Spinal cord (tissue), 10 donors: ENCODE measurements at places on chromosomes 5 and 9. TPM values are rescaled to one million over a fixed set of nuclear protein-coding genes. Genes with fewer than 3 reads are reported as not detected.

The TRIM36 gene
- total RNA-seq: 16.2 TPM

The PROB1 gene
- total RNA-seq: 2.0 TPM

The ARHGAP26 gene
- total RNA-seq: 39.7 TPM

The FGF1 gene
- 25.6 TPM for total RNA-seq

The CCDC171 gene
- total RNA-seq: 23.6 TPM

The DDX31 gene
- 10.5 TPM for total RNA-seq

The GNA14 gene
- total RNA-seq: 6.1 TPM

The GRIN1 gene
- 16.2 TPM for total RNA-seq

The DAB2IP gene
- total RNA-seq: 27.1 TPM

The SPATA31C1 gene
- 0.17 TPM for total RNA-seq

The TPD52L3 gene
- total RNA-seq: not detected

The NRARP gene
- total RNA-seq: 3.2 TPM

The CDH9 gene
- 3.2 TPM for total RNA-seq

The ZNF618 gene
- total RNA-seq: 7.7 TPM

The IFNA13 gene
- total RNA-seq: not detected

The PLAC8L1 gene
- total RNA-seq: not detected

The ALDH7A1 gene
- total RNA-seq: 64.5 TPM

The GMCL2 gene
- not detected for total RNA-seq

The DHFR gene
- total RNA-seq: 41.2 TPM

The PCAT7 gene
- not detected for total RNA-seq

The MLANA gene
- total RNA-seq: 0.20 TPM

The POLK gene
- total RNA-seq: 42.9 TPM

The IFNA21 gene
- total RNA-seq: not detected

The RAB3C gene
- total RNA-seq: 115 TPM

The FGFR4 gene
- 1.1 TPM for total RNA-seq

The PCDHGB2 gene
- 6.7 TPM for total RNA-seq

The LSM11 gene
- total RNA-seq: 18.7 TPM

The ABO gene
- total RNA-seq: 0.40 TPM

The LHX3 gene
- total RNA-seq: not detected

The BTNL8 gene
- total RNA-seq: 0.11 TPM

The PCDHGA6 gene
- total RNA-seq: 8.5 TPM

The NPR3 gene
- 21.1 TPM for total RNA-seq

The GFPT2 gene
- total RNA-seq: 29.1 TPM

The FYB1 gene
- 4.6 TPM for total RNA-seq

The AMACR gene
- total RNA-seq: 13.4 TPM

The CDC20B gene
- total RNA-seq: 1.9 TPM

The DEPDC1B gene
- total RNA-seq: 13.2 TPM
